ENCODE measurements at places on chromosomes 7 and 10. TPM values are rescaled to one million over a fixed set of nuclear protein-coding genes. Genes with fewer than 3 reads are reported as not detected.

Gene FBXL13
- 3.1 TPM for total RNA-seq

Gene IL6
- total RNA-seq = 77.6 TPM

Gene ANTXRL
- total RNA-seq = not detected

Gene GPR26
- total RNA-seq = 0.11 TPM

Gene UPK3B
- total RNA-seq = not detected

Gene CCSER2
- total RNA-seq = 10.4 TPM

Gene GFRA1
- total RNA-seq = 0.80 TPM

Gene SPDYE9
- not detected for total RNA-seq

Gene HOXA13
- 0.86 TPM for total RNA-seq

Gene TRIM73
- 0.71 TPM for total RNA-seq

Gene ITPRID1
- total RNA-seq = not detected

Gene MBLAC1
- 6.3 TPM for total RNA-seq

Gene SFTPA1
- not detected for total RNA-seq

Gene MBL2
- not detected for total RNA-seq

Gene SAP25
- total RNA-seq = 0.80 TPM

Gene ACBD7
- total RNA-seq = 10.2 TPM

Gene EPHB4
- 57.5 TPM for total RNA-seq

Gene TMEM176B
- total RNA-seq = 3.3 TPM

Gene DMBT1
- total RNA-seq = 0.23 TPM

Gene IGFBP3
- total RNA-seq = 265 TPM

Gene KIF5B
- 122 TPM for total RNA-seq

Gene MYL10
- not detected for total RNA-seq

Gene CALCR
- not detected for total RNA-seq

Gene MEOX2
- not detected for total RNA-seq

Gene IFIT2
- 8.5 TPM for total RNA-seq

Gene NDUFB8
- total RNA-seq = 138 TPM

Gene SPDYE6
- total RNA-seq = not detected

Gene TMEM248
- total RNA-seq = 150 TPM

Gene CCDC172
- total RNA-seq = not detected

Gene ZNF804B
- not detected for total RNA-seq

All from Daoy (cell line).